ENCODE measurements at places on chromosomes 1 and 21.

DNA sequence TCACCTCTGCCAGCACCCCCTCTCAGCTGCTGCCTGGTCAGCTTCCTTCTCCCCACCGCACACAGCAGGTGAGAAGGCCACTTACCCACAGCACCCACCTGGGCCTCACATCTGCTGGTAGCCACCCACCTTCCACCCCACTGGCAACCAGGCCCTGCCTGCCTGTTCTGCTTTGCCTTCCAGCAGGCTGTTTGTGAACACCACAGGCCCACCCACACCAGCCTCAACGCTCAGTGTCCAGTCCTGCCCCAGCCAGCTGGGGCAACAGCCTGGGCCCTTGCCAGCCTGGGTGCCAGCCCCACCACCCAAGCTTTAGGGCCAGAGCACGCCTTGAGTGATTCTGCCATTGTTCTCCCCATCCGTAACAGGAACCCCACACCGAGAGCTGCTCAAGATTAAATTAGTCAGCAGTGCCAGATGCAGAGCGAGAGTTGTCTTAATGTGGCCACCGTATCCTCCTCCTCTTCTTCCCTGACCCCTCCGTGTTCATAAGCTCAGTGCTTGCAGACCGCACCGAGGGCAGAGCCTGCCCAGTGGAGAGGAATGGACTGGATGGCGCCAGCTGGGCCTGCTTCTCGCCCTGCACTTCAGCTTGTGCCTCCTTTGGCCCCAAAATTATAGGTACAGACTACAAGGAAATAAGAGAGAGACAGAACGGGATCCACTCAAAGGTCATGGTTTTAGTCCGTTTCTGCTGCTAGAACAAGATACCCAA lies 120.3 kb upstream of the COL6A1 start:
- DNase-seq: no peak

DNA sequence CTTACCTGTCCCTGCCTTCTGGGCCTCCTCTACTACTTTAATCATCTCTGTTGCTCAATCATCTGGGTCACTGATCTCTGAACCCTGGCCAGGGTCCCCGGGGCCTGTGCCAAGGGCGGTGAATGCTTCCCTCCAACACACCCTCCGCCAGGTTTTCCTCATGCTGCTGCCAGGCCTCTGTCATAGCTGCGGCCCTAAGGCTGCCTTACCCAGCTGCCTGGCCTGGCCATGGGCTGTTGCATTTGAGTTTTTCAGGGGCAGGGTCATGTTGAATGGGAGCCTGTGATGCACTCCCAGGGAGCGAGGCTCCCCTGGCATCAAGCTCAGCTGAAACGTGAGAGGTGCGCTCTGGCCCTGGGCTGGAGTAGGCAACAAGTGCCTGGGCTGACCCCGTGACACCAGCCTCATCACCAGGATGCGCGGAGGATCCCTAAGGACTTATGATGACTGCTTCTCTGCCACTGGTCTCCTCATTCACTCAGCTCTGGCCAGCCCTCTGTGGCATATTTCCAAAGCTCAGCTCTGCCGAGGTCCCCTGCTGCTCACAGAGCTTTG lies 7.6 kb downstream of the EDN2 start:
- no peak for DNase-seq

DNA sequence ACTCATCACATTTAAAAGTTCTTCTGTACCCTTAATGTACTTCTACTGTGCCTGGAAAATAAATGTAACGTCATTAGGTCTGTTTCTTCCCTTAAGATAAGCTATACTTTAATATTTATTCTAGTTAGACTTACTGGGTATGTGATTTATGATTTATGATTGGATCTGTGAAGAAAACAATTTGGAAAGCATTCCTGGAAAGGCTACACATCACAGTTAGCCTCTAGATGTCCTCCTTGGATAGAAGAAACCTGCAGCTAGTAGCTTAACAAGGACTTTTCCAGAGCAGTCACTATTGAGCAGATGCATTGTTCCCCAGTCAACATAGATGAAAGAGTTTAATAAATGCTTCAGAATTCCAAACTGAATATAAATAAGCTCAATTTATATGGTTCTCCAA lies 22.2 kb upstream of the ABL2 start:
- peak; percentile 49 for DNase-seq

- no peak for DNase-seq
Measured at GRCh38 chr1:214360116-214360515, 79.2 kb downstream of the SMYD2 start.

DNA sequence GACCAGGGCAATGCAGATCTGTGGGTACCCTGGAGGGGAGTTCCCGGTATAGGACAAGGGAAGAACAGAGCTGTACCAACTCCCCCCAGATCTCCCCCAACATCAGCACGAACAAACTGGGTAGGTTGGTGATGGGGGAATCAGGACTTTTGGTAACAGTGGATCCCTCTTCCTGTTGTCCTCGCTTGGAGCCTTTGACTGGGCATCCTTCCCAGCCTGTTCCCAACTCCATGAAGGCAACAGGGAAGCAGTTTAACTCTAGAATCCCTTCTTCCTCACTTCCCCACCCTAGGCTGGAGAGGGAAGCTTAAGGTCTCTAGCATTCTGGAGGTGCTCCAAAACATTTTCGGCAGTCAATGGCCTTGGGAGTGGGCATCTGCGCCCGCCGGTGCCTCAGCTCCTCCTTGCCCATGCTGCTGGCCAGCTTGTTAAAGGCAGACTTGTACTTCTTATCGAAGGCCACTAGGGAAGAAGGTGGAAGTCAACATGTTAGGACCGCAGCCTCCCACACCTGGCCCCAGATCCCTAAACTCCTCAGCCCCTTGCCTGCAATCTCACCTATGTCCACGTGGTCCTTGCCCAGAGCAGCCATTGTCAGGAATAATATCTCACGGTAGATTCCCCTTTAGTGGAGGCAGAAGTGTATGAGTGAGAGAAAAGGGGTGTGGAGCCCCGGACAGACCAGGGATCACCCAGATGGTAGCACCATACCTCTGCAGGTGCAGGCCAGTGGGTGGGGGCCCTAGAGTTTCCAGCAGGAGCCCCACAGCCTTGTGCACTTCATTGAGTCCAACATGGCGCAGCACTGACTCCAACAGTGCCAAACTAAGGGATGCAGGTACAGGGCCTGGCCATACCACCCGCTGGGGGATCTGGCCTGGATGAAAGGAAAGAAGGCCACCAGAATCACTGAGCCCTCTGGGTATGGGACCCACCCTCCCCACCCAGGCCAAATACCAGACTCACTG lies 7.5 kb upstream of the GATAD2B start:
- DNase-seq: no peak

DNA sequence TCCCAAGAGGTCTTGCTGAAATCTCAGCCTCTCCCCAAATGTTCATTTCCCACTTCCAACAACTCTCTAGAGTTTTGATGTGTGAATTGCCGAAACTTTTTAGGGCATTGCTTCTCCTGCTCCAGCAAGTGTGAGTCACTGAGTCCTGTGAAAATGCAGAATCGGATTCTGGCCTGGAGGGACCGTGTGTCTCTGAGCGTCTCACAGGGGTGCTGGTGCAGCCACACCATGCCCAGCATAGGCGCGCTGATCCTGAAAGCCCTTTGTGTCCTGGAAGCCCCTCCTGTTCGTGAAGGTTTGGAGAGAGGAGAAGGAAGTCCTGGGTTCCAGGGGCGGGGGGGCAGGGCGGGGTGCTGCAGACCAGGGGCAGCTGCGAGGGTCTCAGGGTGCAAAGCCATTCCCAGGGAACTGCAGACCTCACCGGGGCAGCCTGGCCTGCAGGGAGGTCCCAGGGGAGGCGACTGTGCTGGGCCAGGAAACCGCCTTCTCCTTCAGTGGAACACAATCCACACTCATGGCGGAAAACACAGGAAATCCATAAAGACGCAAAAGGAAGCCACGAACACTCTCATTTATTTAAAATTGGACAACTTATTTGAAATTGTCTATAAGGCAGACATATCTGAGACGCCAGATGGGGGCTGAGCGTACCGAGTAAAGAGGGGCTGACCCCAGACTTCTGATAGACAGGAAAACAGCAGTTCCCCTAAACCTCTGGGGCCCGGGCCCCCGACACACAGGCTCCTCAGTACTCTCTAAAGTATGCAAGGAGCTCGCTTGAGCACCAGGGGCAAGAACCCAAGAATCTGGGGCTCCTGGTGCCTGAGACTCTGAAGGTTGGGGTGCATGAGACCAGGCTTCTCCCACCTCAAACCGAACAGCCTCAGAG lies 43.5 kb upstream of the ADARB1 start:
- no peak for DNase-seq

DNA sequence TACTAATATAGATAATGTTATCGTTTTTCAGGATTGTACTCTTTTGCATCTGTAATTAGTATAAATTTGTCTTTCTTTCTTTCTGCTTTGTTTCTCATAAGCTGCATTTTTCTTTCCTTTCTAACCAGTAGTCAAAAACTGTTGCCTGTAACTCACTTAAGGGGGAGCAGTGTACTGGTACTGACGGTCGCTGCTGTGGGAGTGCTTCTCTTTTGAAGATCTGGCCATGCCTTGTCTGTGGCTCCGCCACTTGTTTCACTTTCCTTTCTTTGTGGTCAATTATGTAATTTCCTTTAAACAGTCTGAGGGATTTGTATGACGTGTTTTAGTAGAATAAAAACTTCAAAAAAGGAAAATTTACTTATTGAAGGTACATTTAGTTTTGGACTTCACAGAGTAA lies 37.0 kb downstream of the MIA3 start:
- no peak for DNase-seq

DNA sequence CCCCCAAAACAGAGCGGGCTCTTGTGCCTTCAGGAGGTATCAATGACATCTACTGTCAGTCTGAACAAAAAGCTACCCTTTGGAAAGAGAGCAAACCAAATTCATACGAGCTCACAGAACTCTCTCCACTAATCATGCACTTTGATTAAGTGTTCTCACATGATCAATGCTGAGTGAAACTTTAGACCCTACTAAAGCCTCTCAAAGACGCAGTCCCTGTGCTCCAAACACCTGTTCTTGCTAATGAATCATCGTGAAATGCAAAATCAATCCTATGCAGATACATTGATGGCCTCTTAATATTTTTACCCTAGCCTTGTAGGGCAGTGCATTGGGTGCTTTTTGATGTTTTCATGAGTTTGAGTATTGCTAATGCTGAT lies 113.4 kb downstream of the ZBTB18 start:
- no peak for DNase-seq

DNA sequence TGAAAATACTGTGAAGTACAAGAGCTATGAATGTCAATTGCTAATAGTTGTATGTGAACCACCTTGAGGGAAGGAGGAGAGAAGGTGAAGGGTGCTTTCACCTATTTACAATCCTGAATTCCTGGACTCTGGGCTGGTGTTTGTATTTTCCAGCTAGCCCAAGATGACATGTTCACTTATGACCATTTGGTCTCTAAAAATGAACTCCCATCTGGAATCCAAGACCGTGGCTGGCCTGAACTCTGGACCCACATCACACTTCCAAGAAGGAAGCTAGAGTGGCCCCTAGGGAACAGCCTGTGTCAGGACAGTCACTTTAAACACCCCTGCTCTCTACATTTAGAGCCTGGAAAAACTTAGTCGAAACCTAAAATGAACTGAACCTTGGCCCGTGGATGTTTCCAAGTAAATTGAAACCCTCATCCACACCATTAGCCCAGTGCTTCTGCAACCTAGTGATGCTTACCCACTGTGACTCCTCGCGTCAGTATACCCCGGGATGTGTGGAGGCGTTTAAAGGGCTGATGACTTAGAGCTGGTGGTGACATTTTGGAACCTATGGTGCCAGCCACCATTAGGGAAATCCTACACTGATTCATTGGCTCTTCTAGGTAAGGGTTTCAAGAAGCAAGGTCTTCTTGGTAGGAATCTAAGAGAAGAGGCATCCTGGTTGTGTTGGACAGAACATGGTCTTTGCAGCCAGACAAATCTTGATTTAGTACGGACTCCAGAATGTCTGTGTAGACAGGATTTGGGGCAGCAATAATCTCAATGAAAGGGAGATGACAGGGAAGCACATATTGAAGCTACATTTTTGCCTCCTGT lies 171.5 kb upstream of the IRF2BP2 start:
- no peak for DNase-seq

GRCh38 chr1:228697207-228698016 lies 37.9 kb upstream of the RHOU start:
- DNase-seq: no peak

All from mesendoderm (in vitro differentiated cells).